ENCODE measurements at places on chromosomes 6 and 20.

- no peak for DNase-seq
These were observed 43.8 kb upstream of the SEC63 start for GRCh38 chr6:108001696-108002231.

DNA sequence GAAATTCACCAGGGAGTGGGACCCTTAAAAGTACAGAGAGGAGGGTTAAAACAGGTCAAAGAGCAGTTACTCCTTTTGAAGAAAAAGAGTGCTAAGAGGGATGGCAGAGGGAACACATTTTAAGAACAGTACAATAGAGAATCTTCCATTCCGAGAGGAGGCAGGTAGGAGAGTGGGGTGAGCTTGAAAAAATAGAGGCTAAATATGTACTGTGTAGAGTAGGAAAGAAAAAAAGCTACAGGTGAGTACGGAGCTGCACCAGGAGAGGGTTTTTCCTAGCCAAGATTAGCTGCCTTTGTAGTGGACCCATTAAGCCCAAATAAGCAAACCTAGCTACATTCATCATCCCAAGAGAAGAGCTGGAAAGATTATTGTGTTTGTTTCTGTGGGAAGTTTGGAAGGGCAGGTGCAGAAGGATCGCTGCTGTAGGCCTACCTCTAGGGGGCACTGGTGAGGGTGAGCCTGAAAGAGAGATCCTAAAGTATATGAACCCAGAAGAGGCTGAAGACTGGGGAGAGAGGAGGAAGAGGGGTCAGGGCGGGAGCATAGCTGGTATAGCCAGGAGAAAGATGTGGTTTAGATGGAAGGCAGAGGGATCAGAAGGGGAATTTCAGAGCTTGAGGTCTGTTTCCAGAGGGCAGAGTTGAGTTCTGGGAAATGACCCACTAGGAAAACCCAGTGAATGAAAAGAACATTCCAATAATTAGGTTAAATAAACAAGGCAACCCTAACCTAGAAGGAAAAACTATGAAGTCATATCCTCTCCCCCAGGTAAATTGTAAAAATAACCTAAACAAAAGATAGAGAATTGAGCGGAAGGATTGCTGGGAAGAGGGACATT is 50.2 kb upstream of the HINT3 start:
- no peak for DNase-seq

DNA sequence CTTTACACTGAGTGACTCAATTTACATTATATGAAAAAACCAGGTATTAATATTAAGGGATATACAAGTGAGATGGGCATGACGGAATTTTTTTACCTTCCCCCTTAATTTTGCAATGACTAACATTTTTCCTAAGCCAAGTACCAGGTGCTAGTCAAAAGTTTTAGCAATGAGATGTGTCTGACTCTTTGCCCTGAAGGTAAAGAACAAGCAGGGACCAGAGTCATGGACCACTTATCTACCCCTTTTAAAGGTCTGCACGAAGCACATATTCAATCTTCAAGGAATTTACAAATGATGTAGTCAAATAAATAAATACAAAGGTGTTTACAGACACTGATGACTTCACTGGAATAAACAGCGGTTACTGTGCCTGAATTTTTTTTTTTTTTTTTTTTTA is 1.4 kb downstream of the GLO1 start:
- DNase-seq = no peak

DNA sequence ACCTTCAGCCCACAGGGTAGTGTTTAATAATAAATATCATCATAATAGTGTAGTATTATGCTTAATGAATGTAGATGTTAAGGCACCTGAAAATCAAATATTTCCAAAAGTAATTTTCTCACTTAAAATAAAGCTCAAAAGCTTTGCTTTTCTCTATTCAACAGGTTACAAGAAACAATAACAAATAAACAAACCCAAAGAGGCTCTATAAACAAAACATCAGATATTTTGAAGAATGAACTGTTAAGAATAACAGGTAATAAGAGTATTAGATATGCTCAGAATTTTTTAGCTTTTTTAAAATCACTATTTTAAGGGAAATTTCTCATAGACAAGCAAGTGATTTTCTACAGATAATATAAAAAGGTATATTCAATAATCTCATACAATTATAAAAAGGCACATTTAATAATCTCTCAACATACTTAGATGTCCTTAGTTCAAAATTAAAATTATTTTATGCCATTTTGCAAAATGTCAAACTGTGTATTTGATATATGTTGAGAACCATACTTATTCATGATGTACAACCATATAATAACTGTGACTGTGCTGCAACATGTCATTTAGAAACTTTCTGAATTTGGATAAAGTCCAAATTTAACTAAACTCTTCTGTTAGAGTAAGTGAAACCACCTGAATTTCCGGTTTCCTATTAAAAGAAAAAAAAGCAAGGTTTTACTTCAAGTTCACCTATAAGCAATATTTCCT is 35.8 kb downstream of the PHIP start:
- no peak for DNase-seq

- no peak for DNase-seq
These were observed 56.7 kb downstream of the ATXN1 start for GRCh38 chr6:16704401-16705045.

- DNase-seq = no peak
These were observed 11.8 kb upstream of the FOXC1 start for GRCh38 chr6:1597924-1598323.
